Thoracic aorta (tissue), 2 donors: ENCODE measurements at places on chromosomes 13 and 19.

GRCh38 chr19:803099-803561 lies 5.9 kb downstream of the PTBP1 start:
- no peak for DNase-seq

- no peak for DNase-seq
These were observed 467 bp downstream of the LAMP1 start for GRCh38 chr13:113297370-113298042.

- DNase-seq, result no peak
These were observed 8.6 kb downstream of the TNFAIP8L1 start for GRCh38 chr19:4647676-4648644.

DNA sequence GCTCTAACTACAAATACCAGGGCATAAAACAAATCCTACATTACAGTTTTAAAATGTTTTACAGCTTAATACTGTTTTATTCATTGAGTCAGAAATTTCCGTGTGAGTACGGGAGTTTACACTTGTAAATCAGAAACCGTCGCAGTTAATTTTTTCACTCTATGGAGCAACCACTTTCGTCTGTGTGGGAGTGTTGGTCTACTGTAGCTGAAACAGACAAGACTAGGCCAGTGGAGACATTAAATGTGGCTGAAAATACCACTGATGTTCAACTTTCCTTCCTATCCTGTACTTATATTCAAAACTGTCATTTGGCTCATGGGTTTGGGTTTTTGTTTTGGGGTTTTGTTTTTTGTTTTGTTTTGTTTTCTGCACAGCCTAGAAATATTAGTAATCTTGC lies 268.7 kb downstream of the DCT start:
- no peak for DNase-seq

DNA sequence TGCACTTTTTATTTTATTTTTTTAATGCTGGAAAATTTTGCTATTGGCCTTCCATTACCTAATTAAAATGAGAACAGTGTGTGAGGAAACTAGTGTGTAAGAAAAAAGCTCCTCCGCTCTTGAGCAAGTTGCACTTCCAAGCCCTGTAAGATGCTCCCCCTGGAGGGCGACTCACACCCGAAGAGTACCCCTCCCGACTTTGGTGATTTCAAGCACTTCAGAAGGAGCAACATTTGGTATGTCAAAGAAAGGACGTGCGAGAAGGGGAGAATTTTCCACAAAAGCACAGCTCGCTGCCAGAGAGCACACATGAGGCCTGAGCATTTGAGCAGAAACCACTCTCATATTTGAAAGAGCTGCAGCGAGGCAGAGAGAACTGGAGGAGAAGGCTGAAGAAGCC lies 504.4 kb downstream of the FGF9 start:
- no peak for DNase-seq

- DNase-seq, result no peak
These were observed 3.1 kb downstream of the FTL start for GRCh38 chr19:48968179-48968661.

DNA sequence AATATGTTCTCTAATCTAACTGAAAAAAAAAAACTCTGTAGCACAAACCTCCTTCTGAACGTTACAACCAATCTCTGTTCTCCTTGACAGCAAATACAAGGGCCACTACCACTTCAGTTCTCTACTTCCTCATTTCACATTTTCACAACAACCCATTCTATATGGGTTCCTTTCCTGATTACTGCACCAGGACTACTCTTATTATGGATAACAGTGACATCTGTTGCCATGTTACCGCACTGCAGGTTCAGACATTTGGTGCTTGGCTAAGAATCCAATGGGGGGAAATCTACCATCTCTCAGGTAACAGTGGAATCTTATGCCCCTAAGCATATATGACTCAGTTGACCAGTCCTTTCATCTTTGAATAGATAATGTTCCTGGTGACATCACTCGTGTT lies 11.6 kb upstream of the FPR3 start:
- DNase-seq, result no peak

- no peak for DNase-seq
These were observed 29.9 kb downstream of the KCTD15 start for GRCh38 chr19:33826521-33826920.

DNA sequence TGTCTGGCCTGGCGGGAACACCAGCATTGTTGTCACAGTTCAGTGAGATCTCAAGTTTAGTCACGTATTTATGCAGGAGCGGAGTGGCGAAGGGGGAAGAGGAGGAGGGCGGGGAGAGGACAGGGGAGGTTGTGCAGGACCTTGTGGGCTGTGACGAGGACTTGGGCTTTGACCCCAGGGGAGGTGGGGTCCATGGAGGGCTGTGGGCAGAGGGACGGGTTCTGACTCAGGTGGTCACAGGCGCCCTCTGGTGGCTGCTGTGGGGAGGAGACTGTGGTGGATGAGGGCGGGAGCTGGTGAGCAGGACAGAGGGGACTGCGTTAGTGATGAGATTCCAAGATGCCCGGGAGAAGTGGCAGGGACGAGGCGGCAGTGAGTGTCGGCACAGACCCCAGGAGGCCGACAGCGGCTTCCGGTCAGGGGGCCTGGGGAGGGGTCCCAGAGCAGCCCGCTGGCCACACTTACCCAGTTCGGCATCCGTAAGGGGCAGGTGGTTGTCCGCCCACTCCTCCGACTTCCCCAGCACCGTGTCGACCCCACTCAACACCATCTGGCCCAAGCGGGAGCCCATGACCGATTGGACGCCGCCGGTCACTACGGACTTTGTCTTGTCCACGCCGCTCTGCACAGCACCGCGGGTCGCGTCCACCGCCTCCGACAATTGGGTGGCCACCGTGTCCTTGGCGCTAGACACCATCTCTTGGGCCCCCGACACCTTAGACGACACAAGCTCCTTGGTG lies 15.7 kb downstream of the PLIN3 start:
- peak; percentile 21 for DNase-seq

DNA sequence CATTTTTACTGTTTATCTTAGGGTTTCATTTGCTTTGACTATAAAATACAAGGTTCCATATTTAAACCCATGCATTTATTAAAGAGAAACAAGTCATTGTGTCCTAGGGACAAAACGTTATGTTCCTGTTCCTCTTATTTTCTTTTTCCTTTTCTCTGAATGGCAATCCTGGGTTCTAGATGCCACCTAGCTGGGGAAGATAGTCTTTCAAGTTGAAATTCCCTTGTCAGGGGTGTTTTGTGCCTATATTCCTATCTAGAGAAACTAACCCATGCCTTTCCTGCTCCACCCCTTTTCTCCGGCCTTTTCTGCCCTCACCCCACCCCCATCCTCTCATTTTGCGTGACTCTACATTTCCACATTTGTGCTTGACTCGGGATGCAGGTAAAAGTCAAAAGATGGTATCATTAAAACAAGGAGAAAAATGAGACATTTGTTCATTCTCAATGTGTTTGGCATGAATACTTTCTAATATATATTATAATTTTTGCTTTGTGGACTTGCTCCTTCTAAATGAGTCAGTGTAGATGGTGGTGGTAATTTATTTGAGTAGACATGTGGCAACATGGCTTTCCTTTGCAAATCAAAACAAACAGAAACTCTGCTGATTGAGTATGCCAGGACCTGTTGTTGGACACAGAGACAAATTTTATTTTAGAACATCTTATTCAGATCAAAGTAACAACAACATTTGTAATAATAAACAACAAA lies 26.8 kb upstream of the STARD13 start:
- DNase-seq, result no peak

- no peak for DNase-seq
These were observed 20.7 kb downstream of the COL4A1 start for GRCh38 chr13:110285991-110286832.

DNA sequence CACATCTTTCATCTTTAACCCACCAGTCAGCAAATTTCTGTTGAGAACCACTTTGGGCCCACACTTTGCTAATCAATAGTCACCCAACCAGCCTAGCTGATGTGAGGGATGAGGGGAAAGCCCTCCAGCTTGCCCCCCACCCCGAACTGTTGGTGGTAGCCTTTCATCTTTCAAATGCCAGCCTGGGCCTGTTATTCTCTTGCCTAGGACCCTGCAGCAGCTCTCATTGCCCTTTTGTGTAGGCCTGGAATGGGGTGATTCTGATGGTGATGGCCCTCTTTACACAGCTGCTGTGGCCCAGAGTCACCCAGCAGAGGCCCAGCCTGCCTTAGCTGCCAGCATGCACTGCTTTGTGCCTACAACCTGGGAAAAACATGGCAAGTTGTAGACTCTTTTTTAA lies 294.5 kb downstream of the SLC7A1 start:
- DNase-seq, result no peak

DNA sequence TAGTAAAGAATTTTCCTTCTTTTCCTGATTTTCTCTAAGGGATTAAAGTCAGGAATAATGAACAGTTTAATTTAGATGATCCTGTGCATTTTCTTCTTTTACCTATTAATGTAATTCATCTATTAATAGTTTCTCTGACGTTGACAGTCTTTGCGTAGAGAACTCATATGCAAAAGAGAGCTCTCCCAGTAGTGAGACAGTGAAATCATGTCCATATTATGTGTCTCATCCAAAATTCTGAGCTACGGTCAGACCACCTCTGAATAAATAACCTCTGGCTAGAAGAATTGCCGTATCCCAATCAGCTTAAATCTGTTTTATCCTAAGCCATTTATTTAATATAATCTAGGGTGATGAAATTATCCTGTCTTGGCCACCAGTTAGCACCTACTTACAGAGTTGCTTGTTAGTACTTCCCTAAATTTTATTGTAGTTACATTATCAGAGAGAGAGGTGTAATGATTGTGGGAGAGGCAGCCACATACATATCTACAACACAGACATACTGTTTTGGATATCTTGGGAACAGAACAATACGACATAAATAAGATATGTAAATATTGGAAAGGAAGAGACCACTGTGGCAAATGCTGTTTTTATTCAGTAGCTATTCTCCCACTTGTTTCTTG lies 30.7 kb downstream of the PDS5B start:
- DNase-seq, result no peak

- DNase-seq, result no peak
These were observed 154.7 kb upstream of the TSC22D1 start for GRCh38 chr13:44730851-44731250.

DNA sequence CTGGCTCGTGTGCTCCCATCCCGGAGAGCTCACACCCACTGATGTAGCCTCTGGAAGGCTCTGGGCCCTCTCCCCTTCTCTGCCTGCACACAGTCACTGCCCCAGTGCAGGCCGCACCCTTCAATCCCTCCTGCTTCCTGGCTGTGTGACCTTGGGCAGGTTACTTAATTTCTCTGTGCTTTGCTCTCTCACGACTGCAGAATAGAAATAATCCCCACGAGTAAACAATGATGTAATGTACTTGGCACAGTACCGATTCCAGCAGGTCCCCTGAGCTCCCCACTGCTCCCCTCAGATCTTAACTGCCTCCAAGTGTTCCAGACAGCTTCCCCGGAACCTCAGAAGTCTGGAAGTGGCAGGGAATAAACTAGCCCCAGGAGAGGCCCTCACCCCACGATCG lies 16.1 kb downstream of the LIG1 start:
- no peak for DNase-seq

GRCh38 chr13:72457151-72457550 lies 270.3 kb downstream of the MZT1 start:
- no peak for DNase-seq

DNA sequence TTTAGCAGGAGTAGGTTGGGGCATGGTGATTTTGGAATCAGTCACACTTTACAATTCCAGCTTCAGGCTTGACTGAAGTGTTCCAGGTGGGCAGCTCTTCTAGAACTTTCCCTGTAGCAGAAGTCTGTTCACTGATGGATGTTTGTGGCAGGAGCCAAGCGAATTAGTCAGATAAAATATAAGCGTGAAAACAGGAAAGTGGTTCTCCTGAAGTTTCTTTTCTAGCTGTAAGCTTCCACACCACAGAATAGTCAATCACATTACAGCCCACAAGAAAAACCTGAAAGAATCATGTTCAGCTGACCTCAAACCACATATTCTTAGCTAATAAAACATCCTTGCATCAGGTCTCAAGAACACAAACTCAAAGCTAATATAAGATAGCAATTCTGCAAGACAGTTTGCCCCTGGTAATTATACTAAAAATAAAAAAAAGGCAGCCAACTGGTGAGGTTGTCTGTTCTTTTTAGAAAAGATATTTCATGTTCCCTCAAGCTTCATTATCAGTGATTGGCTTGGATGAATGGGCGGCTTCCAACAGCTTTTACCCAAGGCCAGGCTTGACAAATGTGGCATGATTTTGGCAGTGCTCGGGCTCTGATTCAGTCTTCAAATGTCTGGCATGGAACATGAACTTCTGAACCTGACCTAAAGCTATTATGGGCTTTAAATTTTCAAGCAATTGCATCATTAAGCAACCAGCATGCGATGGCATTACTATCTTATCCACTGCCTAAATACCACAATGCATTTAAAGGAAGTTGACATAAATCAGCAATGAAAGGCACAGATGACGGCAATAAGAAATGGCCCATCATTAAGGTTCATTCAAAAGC lies 136.8 kb downstream of the DCLK1 start:
- peak; percentile 34 for DNase-seq

DNA sequence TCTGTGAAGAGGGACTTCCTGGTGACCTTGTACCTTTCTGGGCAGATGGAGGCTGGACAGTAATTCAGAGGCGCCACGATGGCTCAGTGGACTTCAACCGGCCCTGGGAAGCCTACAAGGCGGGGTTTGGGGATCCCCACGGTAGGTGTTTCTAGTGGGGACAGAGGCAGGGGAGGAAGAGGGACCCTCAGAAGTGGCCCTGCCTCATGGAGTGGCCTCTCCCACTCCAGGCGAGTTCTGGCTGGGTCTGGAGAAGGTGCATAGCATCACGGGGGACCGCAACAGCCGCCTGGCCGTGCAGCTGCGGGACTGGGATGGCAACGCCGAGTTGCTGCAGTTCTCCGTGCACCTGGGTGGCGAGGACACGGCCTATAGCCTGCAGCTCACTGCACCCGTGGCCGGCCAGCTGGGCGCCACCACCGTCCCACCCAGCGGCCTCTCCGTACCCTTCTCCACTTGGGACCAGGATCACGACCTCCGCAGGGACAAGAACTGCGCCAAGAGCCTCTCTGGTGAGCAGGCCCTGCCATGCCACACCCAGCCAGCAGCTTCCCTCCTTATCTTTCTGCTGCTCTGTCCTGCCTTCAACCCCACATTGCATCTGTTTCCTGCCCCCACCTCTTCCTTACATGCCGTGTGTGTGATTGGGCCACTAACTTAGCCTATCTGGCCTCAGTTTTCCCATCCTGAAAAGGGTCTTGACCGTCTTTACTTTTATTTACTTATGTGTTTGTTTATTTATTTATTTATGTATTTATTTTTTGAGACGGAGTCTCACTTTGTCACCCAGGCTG lies 7.3 kb downstream of the ANGPTL4 start:
- no peak for DNase-seq

GRCh38 chr19:50563597-50563996 lies 4.6 kb downstream of the LRRC4B start:
- no peak for DNase-seq

DNA sequence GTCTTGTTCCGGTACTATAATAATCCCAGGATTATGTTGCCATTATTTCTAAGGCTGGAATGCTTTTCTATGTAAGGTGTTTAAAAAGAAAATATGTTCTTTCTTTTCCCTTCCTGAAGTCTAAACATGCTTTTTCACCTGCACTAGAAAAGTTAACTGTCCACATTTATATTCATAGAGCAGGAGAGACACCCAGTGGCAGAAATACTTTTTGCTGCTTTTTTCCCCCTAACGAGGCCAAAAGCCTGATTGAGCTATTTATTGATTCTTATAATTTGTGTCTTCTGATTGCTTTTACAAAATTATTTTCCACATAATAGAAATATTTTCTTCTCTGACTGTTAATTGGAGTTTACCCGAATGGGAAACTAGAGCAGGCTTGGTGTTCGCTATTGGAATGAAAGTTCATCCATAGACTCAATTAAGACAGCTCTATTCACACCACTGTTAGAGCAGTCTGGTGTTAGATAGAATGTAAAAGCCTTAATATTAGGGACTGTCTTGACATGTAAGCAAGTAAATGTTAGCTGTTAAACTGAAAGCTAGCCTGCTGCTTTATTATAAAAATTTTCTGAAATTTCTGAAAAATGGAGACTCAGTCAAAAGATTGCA lies 15.8 kb downstream of the GPR180 start:
- no peak for DNase-seq
